ENCODE measurements at places on chromosomes 16 and 17.

DNA sequence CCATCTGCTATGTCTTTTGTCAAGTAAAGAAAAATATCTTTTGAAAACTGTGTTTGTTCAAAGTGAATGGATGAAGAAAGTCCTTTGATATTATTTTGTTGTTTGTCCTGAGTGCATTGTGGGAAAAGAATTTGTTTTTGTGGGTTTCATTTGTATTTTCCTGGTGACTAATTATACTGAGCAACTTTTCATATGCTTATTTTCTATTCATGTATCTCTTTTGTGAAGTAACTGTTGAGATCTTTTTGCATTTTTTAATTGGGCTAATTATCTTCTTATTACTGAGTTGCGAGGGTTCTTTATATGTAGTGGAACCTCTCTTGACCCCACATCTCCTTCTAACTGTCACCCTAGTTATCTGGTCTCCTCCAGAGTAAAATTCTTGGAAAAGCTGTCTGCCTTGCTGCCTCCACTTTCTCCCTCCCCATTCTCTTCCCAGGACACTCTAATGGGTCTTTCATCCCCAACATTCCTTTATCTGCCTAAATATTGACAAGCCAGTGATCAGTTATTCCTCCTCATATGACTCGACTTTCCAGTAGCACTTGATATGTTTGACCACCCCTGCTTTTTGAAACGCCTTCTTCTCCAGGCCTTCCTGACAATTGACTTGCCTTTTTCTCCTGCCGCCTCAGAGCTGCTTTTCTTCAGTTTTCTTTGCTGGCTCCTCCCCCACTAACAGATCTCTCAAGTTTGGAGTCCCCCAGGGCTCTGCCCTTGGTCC, 117.6 kb upstream of the HAS3 start:
- DNase-seq = no peak

- peak; percentile 65 for DNase-seq
Measured at GRCh38 chr17:50269477-50270434, 4.5 kb upstream of the TMEM92 start.

DNA sequence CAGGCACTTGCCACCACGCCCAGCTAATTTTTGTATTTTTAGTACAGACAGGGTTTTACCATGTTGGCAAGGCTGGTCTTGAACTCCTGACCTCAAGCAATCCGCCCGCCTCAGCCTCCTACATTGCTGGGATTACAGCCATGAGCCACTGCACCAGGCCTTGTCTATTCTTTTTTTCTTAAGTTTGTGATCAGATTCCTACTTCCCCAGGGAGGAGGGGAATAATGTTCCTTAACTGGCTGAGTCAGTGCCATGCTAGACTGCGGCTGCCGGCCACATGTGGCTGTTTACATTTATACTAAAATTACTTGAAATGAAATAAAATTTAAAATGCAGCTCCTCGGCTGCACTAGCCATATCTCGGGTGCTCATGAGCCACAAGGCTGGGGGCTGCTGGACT, 27.8 kb upstream of the USP36 start:
- DNase-seq = no peak

DNA sequence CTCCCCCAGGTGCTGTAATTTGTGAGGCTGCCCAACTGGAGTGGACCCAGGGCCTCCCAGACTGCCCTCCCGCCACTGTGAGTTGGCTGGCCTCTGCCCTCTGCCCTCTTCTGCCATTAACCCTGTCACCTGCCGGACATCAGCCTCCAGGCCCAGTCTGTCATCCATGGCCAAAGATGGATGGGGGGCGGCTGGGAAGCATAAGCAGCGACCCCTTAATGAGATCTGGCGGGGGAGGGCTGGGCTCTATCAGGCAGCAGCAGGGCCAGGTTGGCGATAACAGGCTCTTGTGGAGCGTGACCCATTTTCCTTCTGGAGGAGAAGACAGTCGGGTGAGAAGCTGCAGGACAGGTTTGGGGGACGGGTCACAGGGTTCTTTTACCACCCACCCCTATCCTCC, 25.3 kb downstream of the CDK5RAP3 start:
- no peak for DNase-seq
